ENCODE measurements at places on chromosomes 13 and 19.

DNA sequence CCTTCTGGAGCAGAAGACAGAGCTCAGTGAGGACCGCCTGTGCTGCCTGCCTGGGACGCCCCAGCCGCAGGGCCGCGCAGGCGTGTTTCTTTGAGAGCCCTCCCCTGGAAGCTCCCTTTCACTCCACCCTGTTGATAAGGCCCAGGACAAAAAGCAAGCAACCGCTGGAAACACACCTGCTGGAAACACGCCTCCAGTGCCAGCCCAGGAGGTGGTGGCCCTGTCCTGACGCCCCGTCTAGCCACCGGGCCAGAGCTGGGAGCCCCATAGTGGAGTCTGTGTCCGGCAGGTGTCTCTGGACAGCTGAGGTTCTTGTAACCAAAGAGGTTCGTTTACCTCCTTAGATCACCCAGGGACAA, 173.8 kb downstream of the KATNAL1 start:
- no peak for DNase-seq

DNA sequence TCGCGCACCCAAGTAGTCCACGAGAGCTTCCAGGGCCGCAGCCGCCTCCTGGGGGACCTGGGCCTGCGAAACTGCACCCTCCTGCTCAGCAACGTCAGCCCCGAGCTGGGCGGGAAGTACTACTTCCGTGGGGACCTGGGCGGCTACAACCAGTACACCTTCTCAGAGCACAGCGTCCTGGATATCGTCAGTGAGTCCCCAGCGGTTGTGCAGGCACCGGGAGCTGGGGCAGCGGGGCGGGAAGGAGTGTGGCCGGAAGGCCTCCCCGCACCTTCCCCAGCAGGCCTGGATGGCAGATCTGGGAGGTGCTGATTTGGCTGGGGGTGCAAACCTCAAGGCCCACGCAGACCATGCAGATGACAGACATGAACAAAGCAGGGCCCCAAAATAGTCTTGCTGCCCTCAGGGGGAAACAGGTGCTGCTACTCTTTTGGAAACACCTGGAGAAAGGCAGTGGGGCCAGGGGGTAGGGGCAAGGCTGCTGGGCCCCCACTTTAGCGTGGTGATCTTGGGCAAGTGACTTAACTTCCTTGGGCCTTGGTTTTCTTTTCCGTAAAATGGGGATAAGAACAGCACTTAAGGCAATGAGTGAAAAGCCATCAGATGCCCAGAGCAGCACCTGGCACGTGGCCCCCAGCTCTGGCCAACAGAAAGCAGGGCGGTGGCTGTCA, 4.0 kb downstream of the MAG start:
- no peak for DNase-seq

- no peak for DNase-seq
Measured at GRCh38 chr19:7953576-7953975, 10.1 kb upstream of the TIMM44 start.

GRCh38 chr13:48156466-48156865, 61.6 kb upstream of the MED4 start:
- DNase-seq = peak; percentile 66

DNA sequence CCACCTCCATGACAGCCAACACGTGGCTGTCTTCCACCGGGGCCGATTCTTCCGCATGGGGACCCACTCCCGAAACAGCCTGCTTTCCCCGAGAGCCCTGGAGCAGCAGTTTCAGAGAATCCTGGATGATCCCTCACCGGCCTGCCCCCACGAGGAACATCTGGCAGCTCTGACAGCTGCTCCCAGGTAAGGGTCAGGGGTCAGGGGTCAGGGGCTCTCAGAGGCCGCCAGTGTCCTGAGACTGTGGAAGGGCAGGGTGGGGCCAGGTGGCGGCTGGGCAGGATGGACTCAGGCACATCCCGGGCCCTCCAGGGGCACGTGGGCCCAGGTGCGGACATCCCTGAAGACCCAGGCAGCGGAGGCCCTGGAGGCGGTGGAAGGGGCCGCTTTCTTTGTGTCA, 15.0 kb downstream of the CPT1C start:
- no peak for DNase-seq

DNA sequence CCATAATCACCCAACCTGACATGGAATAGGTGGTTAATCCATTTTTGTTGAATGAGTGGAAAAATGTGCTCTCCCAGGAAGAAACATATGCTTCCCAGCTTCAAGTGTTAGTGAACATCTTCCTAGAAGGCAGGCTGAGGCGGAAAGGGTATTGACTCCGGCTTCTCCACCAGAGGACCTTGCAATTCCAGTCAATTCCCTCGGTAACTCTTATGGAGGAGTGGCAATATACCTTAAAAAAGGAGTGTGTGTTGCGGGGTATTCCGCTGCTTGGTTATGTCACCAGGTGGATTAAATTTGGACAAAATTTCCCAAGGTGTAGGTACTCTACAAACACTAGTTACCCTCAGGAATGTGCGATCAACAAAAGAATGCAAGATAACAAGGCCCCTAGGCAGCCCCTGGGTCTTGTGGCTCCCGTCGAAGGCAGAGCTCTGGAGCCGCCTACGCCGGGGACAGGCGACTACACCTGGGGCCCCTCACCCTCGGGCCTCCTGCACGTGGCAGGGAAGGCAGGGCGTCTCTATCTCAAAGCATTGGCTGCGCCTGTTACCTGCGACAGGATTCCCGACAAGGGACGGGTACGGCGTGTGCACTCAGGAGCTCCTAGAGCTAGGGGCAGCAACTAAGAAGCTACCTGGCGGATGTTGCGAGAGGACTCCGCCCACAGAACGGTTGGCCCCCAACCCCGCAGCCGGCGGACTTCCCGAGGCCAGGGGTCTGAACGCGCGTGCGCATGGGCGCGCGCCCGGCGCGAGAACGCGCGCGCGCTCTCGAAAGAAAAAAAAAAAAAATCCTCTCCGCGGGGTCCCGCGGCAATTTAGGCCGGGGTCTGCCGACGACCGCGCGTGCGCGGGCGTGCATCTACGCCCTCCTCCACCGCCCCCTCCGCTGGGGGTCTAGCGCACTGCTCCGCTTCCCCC, at the start of gene WDR87:
Gene WDR87 (minus strand): TSS at position 649 of the 923 bp plus-strand sequence. CDS start 8,355 bp downstream, outside the sequence.
- DNase-seq = peak; percentile 22
